ENCODE measurements at places on chromosomes 2 and 18.

DNA sequence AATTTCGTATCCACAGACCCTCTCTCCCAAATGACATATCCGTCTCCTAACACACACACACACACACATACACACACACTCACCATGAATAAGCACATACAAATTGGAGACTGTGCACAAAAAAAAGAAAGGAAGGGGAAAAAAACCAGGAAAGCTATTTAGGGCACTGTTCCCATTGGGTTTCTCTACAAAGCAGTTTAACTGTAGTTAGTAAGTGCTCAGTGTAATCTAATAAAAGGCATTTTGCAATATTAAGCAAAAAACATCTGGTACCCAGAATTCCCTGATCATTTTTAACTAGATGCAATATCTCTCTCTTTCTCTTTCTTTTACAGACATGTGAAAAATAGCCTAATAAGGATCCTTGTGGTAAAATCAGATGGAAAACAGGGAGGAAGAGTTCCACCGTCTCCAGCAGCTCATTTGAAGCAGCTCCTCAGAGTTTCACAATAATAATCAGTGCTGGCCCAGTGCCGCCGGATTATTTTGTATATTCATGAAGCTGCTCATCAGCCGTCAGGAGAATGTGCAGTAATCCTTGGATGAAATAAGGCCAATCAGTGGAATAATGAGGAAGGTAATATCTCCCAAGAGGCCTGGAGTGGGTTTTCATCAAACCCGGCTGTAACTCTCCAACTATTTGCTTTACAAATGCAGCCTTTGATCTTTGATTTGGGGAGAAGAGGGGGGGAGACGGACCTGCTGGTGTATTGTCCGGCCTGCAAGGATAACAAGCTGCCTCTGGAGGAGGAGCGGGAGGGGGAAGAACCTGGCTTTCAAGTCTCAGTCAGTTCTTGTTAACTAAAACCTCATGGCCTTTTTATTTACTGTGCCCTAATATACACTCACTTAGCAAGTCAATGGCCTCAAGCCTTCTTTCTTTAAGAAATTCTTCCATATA is 227.6 kb upstream of the SMIM21 start:
- DNase-seq: no peak

GRCh38 chr18:53380063-53380639 is 844.3 kb downstream of the MBD2 start:
- no peak for DNase-seq

DNA sequence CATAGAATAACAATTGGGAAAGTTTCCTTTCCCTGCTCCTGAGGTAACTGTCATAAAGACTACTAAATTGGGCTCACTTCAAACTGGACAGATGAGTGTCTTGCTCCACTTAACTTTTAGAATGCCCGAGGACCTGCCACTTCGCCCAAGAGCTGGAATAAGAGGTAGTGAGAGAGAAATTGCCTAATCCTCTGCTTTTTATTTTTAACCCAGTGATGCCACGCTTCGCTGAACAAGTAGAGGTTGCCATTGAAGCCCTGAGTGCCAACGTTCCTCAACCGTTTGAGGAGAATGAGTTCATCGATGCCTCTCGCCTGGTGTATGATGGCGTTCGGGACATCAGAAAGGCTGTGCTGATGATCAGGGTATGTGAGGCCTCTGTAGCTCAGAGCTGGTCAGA is 269.4 kb upstream of the LRRTM1 start:
- DNase-seq: no peak

GRCh38 chr18:54762386-54762785 is 65.9 kb upstream of the RAB27B start:
- DNase-seq: no peak

GRCh38 chr2:230179907-230180306 is 39.9 kb downstream of the SP110 start:
- DNase-seq: no peak

- no peak for DNase-seq
Observed at GRCh38 chr2:165402162-165402561, 67.3 kb upstream of the CSRNP3 start.

- no peak for DNase-seq
Observed at GRCh38 chr2:55761024-55761423, 67.4 kb upstream of the PNPT1 start.

DNA sequence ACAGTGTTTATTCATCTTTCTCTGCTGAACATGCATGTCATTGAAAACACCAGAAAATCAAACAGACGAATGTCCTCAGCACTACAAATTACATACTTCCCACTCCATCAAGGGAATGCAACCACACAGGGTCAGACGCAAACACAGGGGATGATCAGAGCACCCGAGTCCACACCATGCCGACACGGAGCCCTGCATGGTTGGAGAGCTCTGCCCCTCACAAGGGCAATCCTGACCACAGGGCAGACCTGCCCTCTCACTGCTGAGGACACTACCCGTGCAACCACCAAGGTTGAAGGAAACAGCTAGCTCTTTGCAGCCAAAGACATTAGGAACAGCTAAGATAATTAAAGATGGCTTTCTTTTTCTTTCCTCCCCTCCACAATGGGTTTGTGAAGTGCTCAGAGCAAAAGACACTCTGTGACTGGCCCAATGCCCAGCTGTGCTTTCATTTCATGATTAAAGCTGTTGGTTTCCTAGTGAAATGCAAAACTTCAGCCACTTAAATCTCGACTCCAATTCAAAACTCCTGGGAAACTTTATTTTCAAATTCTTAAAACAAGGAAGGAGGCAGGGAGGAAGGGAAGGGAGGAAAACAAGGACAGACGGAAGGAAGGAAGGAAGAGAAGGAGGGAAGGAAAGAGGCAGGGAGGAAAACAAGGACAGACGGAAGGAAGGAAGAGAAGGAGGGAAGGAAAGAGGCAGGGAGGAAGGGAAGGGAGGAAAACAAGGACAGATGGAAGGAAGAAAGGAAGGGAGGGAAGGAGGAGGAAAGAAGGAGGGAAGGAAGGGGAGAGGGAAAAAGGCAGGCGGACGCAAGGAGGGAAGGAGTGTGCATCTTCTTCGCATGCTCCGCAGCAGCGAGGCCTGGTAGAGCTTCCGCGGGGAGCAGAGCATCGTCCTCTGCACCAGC is 65.8 kb downstream of the NDUFA10 start:
- DNase-seq: no peak

GRCh38 chr2:53234548-53234903 is 533.1 kb upstream of the CHAC2 start:
- DNase-seq: no peak

GRCh38 chr2:157256626-157257025 is 879 bp upstream of the GALNT5 start:
- no peak for DNase-seq

GRCh38 chr2:223768179-223768578 is 69.2 kb downstream of the AP1S3 start:
- no peak for DNase-seq

- no peak for DNase-seq
Observed at GRCh38 chr2:460861-461260, 173.0 kb upstream of the ALKAL2 start.

DNA sequence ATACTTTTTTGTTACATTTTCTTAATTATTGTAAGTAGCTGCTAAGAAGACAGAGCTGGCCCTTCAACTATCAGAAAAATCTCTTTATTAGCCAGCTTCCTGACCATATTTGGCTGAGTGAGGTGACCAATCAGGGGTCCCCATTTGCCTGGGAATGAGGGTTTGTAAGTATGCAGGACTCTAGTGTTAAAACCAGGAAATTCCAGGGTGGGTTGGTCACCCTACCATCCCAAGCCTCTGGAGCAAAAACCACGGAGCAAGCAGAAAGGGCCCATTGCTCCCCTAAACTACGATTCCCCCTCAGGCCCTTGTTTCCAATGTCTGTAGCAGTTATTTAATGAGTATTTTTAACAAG is 165.6 kb upstream of the NCKAP5 start:
- no peak for DNase-seq

DNA sequence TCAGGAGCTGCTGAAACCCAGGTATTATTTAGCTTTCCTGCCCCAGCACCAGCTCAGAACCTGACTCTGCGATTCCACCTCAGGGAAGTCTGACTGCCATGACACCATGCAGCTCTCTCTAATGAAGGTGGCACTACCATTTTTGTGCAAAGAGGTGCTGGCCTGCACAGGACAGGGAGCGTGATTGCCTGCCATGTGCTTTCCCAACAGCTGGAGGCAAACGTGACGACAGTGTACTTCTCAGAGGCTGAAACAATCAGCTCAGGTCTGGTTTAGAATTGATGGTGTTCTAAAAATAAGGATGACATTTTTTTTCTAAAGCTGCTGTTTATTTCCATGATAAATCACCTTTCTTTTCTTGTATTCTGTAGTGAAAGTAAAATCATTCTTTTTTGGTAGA is 75.2 kb upstream of the TTC39C start:
- no peak for DNase-seq

DNA sequence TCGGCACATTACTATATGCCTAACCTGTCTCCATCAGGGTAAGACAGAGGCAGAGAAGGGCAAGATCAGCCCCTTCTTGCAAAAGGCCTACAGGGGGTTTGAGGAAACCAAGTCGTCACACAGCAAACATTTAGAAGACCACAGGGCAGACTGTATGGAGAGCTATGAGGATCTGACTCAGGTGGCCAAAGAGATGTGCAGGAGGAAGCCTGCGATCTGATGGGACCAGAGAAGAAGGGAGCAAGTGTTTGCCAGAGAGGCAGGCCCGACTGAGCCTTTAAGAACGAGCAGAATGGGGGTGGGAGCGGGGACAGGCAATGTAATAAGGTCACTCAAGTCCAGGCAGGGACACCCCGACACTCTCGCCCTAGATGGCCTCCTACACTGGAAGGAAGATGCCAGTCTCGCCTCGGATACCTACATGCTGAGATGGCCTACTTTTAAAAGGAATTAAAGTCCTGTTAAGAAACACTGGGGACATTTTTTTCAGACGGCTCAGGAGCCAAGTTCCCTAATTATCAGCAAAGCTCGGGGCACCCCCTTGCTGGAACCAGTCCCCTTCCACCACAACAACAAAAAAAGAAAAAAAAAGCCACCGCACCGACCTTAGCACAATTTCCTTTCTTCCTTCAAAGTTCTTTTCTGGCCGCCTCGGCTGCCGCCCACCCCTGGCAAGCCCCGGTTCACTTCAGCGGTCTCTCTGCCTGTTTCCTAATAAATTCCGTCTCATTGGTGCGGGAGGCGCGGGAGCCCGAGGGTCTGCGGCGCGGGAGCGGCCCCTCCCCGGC is 1.5 kb downstream of the SFXN5 start:
- DNase-seq: no peak

DNA sequence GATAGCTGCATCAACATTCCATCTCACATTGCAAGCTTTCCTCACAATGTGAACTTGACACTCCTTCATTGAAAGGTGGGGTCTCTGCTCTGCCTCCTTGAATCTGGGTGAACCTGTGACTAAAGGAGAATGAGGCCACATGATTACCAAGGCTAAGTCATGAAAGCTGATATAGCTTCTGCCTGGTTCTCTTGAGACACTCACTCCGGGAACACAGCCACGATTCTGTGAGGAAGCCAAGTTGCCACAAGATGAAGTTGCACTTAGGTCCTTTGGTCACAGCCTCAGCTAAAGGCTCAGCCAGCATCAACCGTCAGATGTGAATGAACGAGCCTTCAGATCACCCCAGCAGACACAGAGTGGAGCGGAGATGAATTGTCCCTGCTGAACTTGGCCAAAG is 94.7 kb upstream of the FAM136A start:
- DNase-seq: no peak

DNA sequence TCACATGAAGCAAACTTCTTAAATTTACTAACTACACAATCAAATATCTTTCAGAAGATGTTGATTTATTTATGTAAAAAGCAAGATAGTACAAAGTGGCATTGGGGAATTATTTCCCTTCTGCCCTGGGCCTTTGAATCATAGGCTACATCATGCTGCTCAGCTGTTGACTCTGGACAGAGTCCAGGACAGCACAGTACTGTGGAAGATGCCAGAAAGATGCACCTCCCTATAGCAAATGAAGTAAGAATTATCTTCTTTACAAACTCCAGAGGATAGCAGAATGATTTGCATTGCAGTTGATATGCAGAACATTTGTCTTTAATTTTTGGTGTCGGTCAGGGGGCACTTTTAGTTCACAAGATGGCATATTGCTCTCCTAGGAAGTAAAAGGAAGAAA is 1354.5 kb upstream of the ZEB2 start:
- DNase-seq: no peak

- DNase-seq: no peak
Observed at GRCh38 chr18:74509856-74510769, 13.9 kb downstream of the CNDP2 start.
